A549 (cell line): ENCODE measurements at places on chromosomes 13 and 19.

DNA sequence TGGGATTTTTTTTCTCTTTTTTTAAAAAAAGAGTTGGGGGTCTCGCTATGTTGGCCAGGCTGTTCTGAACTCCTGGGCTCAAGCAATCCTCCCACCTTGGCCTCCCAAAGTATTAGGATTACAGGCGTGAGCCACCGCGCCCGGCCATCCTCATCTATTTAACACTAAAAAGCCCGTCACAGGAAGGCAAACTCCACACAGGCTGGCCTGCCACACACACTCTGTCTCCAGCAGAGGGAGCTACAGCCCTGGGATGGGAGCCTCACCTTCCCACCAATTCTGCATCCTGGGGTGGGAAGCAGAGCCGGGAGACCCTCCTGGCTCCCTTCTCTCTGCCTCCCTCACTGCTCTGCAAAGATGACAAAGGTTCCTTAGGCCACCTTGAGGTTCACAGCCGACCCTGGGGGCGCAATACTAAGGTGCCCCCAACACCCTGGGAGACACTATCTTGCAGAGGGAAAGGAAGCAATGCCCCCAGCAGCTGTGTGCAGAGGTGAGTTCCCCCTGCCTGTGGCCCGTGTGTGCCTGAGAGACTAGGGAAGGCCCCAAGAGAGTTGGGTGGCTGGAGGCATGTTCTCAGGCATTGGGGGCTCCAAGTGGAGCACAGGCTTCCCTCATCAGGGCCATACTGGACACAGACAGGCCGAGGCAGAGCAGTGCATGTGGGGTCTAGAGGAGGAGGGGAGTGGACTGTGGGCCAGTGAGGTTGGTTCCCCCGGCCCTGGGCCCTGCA, 27.4 kb upstream of the TIMM44 start:
- peak; percentile 39 for DNase-seq

DNA sequence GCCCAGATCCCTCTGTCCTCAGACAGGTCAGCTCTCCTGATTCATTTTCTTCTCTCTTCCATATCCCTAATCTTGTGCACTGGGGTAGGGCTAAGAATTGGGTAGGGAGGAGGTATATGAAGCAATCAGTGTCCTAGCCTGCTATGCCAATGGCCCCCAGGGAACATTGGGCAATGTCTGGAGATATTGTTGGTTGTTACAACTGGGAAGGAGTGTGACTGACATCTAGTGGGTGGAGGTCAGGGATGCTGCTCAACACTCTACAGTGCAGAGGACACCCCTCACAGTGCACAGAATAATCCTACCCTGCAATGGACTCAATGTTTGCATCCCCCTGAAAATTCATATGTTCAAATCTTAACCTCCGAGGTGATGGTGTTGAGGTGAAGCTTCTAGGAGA, 57.5 kb downstream of the CPAMD8 start:
- peak; percentile 23 for DNase-seq

DNA sequence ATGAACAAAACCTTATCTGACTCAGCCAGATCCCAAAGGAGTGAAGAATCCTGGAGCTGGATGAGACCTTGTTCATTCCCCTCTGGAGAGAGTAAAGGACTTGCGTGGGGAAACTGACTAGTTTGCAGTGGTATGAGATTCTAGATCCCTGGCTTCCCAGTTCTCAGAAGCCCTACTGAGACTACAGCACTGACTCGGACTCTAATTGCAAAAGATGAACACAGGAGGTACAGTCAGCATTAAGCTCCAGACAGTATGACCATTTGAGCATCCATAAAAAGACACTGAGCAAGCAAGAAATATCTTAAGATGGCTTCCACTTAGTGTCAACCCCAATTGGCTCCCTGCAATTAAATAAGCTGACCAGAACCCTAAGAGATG, 6.8 kb downstream of the ZC3H4 start:
- DNase-seq = no peak

DNA sequence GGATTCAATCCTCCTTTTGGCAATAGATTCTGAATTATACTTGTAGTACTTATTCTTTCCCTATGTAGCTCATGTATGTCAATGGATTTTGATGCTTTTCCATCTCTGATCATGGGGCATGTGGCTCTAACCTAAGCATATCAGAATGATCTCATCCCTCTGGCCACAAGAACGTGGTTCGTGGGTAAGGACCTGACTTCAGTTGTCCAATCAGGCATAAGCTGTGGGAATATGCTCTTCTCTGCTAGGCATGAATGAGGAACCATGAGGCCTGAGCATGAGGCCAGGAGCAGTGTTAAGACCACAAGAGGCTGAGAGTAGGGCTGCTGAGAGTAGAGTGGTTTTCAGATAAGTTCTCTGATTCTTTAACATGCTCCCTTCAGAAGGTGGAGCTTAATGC, 292.4 kb upstream of the TSHZ3 start:
- no peak for DNase-seq

DNA sequence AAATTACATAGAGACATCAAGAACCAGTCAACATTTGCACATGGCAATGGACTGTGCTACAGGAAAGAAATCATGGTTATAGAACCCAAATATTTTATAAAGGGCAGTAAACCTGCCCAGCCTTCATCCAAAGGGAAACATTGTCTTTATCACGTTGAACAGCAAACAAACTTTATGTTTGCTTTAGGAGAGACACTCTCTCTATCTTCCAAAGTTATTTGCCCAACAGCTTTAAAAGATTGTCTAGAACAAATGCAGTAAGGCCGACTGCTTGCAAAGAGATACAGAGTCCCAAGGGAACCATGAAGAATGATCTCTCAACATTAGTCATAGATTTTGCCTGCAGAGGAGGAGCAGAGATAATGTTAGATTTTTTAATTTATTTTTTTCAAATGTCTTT, 1323.5 kb upstream of the SLC10A2 start:
- no peak for DNase-seq

GRCh38 chr13:24630121-24630520, 50.1 kb upstream of the ATP12A start:
- DNase-seq = no peak

GRCh38 chr13:36999054-36999714, at the start of gene ALG5:
ALG5 (minus strand) TSS chr13:36999340; CDS start chr13:36999300, 40 bp downstream.
- DNase-seq = peak; percentile 83

DNA sequence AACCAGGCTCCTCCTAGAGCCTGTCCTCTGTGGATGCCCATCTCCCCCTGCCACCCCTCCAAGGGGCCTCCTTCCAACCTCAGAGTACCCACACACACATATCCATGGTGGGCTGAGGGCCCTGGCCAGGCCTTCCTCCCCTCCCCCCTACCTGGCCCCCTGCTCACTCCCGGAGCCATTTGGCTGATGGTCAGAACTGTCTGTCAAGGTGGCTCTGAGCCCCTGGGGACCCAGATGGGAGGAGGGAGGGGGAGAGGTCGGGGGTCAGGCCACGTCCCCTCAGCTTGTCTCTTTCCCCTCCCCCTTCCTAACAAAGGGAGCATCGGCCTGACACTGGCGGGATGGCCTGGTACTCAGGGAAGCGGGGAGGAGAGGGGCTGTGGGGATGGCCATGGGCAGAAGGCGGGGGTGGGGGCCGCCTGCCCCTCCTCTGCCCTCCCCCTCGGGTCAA, 18.7 kb upstream of the POU2F2 start:
- DNase-seq = no peak

- peak; percentile 92 for DNase-seq
These were observed 19.3 kb downstream of the GNA15 start for GRCh38 chr19:3154957-3155736.

GRCh38 chr13:99892866-99893504, 78.6 kb downstream of the ZIC5 start:
- DNase-seq = no peak

DNA sequence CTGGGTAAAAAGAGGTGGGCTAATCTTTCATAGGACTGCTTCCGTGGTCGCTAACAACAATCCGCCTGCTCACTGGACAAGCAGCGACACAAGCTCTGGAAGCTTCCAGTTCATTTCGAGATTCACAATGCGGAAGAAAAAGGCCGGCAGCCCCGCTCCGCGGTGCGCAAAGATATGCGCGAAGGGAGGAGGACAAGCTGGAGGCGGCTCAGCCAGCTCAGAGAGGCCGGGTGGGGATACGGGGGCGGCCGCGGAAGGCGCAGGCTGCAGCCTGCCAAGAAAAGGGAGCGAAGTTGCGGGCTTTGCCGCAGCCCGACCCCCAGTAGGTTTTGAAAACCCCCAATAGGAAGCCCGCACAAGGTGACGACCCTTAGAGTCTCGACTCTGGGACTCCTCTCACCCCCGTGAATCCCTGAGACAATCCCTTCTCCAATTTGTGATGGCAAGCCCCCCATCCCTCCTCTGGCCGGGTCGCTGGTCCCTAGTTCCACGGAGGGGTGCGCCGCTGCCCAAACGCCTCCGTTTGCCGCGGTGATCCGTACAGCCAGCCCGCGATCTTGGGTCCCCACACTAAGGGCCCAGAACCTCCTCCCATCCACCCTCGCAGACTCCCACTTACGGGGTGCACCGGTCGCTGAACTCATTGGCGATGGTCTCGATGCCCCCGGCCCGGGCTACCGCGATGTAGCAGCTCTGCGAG, 697 bp downstream of the HSPH1 start:
- DNase-seq = no peak

GRCh38 chr13:25871389-25872125, 180.3 kb downstream of the SHISA2 start:
- no peak for DNase-seq

- no peak for DNase-seq
These were observed 2.7 kb upstream of the RPS16 start for GRCh38 chr19:39438270-39438934.

- DNase-seq = no peak
These were observed 102.7 kb upstream of the POSTN start for GRCh38 chr13:37701306-37701705.

DNA sequence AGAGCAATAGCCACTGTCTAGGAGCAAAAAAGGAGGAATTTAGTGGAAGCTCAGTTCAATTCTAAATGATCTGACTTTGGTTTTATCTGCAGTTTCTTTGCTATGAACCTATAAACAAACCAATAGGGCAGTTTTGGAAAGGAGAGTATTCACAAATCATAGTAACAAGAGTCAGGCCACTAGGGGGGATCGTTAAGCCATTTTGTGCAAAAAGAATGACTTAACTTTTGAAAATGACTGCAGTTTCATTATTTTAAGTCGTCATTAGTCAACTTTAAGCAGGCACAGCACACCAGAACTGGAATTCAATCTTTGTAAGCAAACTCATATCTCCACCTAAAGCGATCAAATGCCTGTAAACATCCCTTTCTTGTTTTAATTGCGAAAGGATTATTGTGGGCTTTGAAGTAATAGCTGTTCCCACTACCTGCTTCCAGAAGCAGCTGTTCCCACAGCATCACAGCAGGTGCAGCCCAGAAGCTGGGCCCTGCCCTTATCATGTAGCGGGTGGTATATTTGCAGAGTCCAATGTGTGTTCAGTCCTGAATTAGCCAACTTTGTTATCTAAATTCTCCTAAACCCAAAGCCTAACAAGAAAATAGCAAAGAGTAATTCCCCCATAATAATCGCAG, 51.5 kb downstream of the SOX21 start:
- DNase-seq = peak; percentile 11

- no peak for DNase-seq
These were observed 59.3 kb upstream of the WDFY2 start for GRCh38 chr13:51524829-51525566.

GRCh38 chr13:28717170-28717569, 1.6 kb downstream of the SLC46A3 start:
- DNase-seq = no peak

- DNase-seq = no peak
These were observed at the start of gene FLT1 for GRCh38 chr13:28494778-28495537. FLT1 (minus strand) TSS chr13:28495128; CDS start chr13:28494843, 285 bp downstream.

GRCh38 chr13:35818633-35819067, 312.5 kb downstream of the DCLK1 start:
- DNase-seq = no peak

GRCh38 chr19:4234142-4234861, 5.0 kb downstream of the EBI3 start:
- DNase-seq = no peak

DNA sequence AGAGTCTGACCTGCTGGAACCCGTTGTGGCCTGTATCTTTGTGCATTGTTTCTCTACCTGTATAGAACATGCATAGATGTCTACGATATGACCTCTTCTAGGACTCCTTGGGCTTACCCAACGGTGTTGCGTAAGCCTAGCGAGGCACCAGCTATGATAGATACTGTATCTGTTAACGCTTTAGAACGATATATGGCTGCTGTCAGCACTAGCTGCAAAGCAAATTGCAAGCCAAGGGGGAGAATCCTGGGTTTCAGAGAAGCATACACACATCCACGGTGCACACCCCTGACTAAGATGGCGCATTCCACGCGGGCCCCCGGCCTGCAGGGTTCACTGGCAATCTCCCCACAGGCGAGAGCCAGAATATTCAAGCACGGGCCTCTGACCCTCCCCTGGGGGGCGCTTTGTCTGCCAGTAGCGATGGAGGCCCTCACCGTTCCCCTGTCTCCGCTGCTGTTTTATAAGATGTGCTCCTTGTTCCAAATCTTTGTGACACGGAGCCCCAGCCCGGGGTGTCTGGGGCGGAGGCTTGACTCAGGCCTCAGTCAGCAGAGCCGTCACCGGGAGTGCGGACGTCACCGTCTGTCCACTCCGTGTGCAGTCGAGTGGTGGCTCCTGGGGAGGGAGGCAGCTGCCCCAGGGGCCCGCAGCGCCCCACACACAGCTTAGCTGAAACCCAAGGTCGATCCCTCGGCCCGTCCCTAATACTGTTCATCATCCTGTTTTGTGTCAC, 12.9 kb upstream of the RPS15 start:
- no peak for DNase-seq

- DNase-seq = no peak
These were observed 176.5 kb downstream of the COL4A1 start for GRCh38 chr13:110130431-110130830.

DNA sequence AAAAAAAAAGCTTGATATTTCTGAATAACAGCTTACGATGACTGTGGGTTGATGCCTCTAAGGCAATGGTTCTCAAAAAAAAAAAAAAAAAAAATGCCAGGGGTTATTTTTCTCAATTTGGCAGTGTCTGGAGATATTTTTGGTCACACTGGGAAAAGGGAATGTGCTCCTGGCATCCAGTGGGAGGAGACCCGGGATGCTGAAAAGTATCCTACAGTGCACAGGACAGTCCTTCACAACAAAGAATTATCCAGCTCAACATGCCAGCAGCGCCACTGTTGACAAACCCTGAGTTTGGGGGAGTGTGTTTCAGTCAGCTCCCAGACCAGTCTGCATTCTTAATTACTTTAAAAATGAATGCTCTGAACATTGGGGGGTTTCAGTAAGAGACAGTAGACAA, 54.5 kb downstream of the FLT3 start:
- DNase-seq = no peak
